Heart right ventricle (tissue), 16 donors: ENCODE measurements at places on chromosomes 7 and 10. TPM values are rescaled to one million over a fixed set of nuclear protein-coding genes. Genes with fewer than 3 reads are reported as not detected.

- H3K4me1 ChIP-seq: peaks cover 73% of the 10 kb centered on the region
- peak overlapping the region; percentile 96 for H3K4me3 ChIP-seq
- no peaks in the 10 kb centered on the region for H3K27me3 ChIP-seq
- H3K27ac ChIP-seq: peak overlapping the region; percentile 99
Measured at GRCh38 chr10:3777981-3778691, 6.9 kb downstream of the KLF6 start.

GRCh38 chr10:93758891-93759410, 1.2 kb downstream of the LGI1 start:
- H3K27ac ChIP-seq: no peak overlapping the region
- H3K4me1 ChIP-seq: no peaks in the 10 kb centered on the region
- no peaks in the 10 kb centered on the region for H3K36me3 ChIP-seq
- H3K27me3 ChIP-seq: peaks cover 24% of the 10 kb centered on the region
- no peak overlapping the region for H3K4me3 ChIP-seq

- no peaks in the 10 kb centered on the region for H3K27me3 ChIP-seq
- no peak overlapping the region for H3K4me3 ChIP-seq
- no peak for DNase-seq
- H3K4me1 ChIP-seq: peaks cover 36% of the 10 kb centered on the region
Measured at GRCh38 chr10:132467464-132468149, 70.0 kb upstream of the INPP5A start.

The GPRIN2 gene
- not detected for total RNA-seq

The AFAP1L2 gene
- total RNA-seq: 4.1 TPM

The SKIDA1 gene
- total RNA-seq: 2.0 TPM

DNA sequence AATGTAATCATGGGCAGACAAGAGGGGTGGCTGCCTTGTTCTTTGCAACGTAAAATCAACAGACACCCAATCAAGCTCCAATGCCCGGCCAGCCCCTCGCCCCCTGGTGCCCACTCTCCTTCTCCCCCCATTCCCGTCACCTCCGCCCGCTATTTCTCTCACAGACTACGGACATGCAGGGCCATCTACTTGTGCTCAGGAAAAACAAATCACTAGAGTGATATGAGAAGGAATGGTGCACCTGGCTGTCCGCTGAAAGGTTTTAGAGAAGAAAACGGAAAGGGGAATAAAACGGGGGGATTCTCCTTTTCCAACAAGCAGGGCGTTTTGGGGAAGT, 396 bp downstream of the GRM8 start:
- peaks cover 19% of the 10 kb centered on the region for H3K4me1 ChIP-seq
- peaks cover 68% of the 10 kb centered on the region for H3K27me3 ChIP-seq
- no peaks in the 10 kb centered on the region for H3K36me3 ChIP-seq
- H3K27ac ChIP-seq: no peak overlapping the region

DNA sequence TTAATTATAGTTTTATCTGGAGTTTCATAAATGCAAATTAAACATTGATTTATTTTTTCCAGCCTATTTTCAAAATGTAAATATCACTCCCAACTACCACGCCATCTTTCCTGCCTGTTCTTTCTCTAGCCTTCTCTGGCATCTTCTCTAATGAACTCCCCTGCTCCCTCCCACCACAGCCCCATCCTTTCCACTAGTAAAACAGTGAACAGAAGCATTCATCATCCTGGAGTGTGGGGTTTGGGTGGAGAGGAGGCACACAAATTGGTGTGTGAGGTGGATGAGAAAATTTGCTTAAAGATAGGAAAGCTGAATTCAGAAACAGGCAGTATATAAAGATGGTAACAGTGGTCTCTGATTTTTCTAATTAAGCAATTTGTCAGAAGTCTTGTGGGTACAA, 479.4 kb downstream of the ARL4A start:
- H3K27me3 ChIP-seq: no peaks in the 10 kb centered on the region
- H3K4me3 ChIP-seq: no peak overlapping the region
- H3K27ac ChIP-seq: no peak overlapping the region
- H3K36me3 ChIP-seq: no peaks in the 10 kb centered on the region

GRCh38 chr10:15784662-15785300, 65.1 kb upstream of the ITGA8 start:
- H3K36me3 ChIP-seq: peaks cover 46% of the 10 kb centered on the region
- H3K4me1 ChIP-seq: peaks cover 10% of the 10 kb centered on the region
- H3K27me3 ChIP-seq: no peaks in the 10 kb centered on the region
- H3K4me3 ChIP-seq: no peak overlapping the region

- H3K27me3 ChIP-seq: no peaks in the 10 kb centered on the region
- no peak for DNase-seq
Measured at GRCh38 chr10:62759599-62760175, 44.8 kb upstream of the ADO start.

DNA sequence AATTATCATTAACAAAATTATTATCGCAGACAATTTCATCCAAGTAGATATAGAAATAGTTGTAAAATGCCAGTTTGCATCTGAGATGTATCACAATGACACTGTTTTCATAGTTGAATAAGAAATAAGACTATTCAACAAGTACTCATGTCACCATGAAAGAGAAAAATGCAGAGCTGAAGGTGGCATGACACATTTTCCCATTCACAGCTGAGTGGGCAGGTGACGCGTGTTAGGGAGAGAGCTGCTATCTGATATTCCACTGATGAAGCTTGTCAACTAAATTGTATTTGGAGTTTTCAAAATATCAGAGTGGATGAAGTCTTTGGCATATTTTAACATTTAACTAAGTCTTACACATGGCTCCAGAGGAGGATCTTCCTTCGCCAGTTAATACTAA, 70.3 kb upstream of the HDAC9 start:
- H3K27ac ChIP-seq: no peak overlapping the region
- no peak overlapping the region for H3K4me3 ChIP-seq
- DNase-seq: no peak
- H3K27me3 ChIP-seq: no peaks in the 10 kb centered on the region
- H3K36me3 ChIP-seq: no peaks in the 10 kb centered on the region
- H3K4me1 ChIP-seq: peaks cover 15% of the 10 kb centered on the region

DNA sequence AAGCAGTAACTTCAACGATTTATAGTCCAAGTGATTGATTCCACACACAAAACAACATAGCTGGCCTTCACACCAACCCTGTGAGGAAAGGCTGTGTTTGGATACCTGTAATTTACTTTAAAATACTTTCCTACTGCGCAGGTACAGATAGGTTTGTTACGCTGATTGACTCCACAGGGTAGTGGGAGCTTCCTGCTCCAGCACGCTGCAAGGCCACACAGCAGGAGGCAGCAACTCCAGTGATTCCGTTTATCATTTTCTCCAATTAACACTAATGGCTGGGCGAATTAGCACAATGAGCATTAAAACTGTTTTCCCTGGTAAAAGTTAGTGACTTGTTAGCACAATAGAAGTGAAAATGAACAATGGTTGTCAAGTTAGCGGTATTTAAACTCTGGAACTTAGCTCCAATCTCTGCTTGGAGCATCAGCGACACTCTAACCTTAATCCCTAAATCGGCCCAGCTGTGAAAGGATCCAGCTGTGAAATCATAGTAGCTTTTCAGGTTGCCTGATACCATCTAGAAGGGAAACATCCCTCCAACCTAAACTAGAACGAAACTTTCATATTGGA, 959 bp downstream of the DCLRE1C start:
- no peaks in the 10 kb centered on the region for H3K27me3 ChIP-seq
- H3K27ac ChIP-seq: peak overlapping the region; percentile 91
- H3K4me3 ChIP-seq: peak overlapping the region; percentile 97
- peaks cover 5% of the 10 kb centered on the region for H3K36me3 ChIP-seq

The PHYHIPL gene
- not detected for total RNA-seq

DNA sequence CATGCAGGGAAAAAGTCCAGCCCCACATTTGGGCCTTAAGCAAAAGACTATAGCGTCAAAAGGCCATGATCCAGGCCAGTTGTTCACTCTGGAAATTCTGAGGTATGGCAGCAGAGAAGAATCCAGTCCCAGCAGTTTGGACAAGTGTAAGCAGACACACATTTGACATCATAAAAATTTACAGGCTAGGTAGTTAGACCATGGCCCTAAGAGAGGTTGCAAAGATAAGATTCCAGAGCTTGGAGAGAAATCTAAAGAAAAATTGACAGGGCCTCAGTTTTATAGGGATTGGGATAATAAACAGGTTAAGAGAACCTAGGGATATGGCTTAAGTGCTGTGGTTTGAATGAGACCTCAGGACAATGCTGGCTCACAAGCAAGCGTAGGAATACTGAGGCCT, 884.4 kb upstream of the SORCS1 start:
- no peak overlapping the region for H3K27ac ChIP-seq
- H3K4me3 ChIP-seq: no peak overlapping the region
- no peaks in the 10 kb centered on the region for H3K27me3 ChIP-seq
- H3K4me1 ChIP-seq: no peaks in the 10 kb centered on the region
- no peak for DNase-seq

- no peak overlapping the region for H3K27ac ChIP-seq
- no peaks in the 10 kb centered on the region for H3K27me3 ChIP-seq
- H3K36me3 ChIP-seq: no peaks in the 10 kb centered on the region
- no peak for DNase-seq
- no peak overlapping the region for H3K4me3 ChIP-seq
Measured at GRCh38 chr7:18262058-18262457, 233.5 kb upstream of the HDAC9 start.

DNA sequence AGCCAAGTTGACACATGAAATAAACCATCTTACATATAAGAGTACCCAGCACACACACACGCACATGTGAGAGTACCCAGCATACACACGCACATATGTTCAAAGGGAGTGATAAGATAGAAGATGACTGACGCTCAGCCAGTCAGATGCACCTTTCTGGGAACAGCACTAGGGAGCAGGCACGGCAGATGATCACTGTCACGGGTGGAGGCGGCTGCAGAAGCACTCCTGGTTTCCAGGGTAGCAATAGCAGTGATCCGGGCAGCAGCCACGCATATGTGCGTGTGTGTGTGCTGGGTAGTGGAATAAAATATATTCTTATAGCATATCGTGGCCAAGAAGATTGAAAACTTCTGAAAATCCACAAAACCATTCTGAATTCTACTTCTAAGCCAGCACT, 85.8 kb upstream of the NAMPT start:
- no peak overlapping the region for H3K27ac ChIP-seq
- no peak for DNase-seq
- H3K27me3 ChIP-seq: no peaks in the 10 kb centered on the region
- H3K4me1 ChIP-seq: no peaks in the 10 kb centered on the region
- H3K36me3 ChIP-seq: no peaks in the 10 kb centered on the region

- H3K4me1 ChIP-seq: peaks cover 4% of the 10 kb centered on the region
- H3K36me3 ChIP-seq: no peaks in the 10 kb centered on the region
- no peak for DNase-seq
- no peak overlapping the region for H3K4me3 ChIP-seq
- H3K27me3 ChIP-seq: peaks cover 18% of the 10 kb centered on the region
- H3K27ac ChIP-seq: no peak overlapping the region
Measured at GRCh38 chr7:76286842-76287403, 15.6 kb upstream of the HSPB1 start.

DNA sequence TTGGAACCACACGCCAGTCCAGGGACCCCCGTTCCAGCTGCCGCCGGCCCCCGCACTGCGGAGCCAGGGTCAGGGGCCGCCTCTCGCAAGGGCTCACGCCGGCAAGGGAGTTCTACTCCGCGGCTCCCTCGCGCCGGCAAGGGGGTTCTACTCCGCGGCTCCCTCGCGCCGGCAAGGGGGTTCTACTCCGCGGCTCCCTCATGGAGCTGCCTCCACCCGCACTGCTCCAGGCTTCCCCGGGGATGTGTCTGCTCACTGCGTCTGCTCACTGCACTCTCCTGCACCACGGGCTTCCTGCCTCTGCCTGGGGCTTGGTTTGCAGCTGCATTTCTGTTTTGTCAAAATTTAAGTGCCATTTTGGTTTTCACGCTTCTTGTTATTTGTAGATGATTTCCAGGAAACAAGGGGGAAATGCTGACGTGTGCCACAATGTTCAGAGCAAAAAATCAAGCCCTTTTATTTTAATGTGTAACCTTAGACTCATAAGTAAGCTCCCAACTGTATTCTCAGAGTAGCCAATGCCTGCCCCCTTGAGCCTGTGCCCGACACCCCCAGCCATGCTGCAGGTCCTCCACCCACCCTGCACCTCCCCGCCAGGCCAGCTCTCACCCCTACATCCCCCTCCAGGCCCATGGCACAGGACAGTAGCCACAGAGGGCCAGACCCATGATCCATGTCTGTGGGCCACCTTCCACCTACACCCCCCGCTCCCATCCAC, 246.2 kb downstream of the MAD1L1 start:
- H3K4me3 ChIP-seq: no peak overlapping the region
- no peak overlapping the region for H3K27ac ChIP-seq
- H3K4me1 ChIP-seq: no peaks in the 10 kb centered on the region
- peak; percentile 8 for DNase-seq

The ELOVL3 gene
- not detected for total RNA-seq

- H3K4me1 ChIP-seq: no peaks in the 10 kb centered on the region
- no peaks in the 10 kb centered on the region for H3K27me3 ChIP-seq
- no peak overlapping the region for H3K27ac ChIP-seq
- no peaks in the 10 kb centered on the region for H3K36me3 ChIP-seq
Measured at GRCh38 chr10:24793648-24794379, 70.1 kb upstream of the ARHGAP21 start.

GRCh38 chr7:149217570-149217969, 21.9 kb upstream of the ZNF212 start:
- no peaks in the 10 kb centered on the region for H3K4me1 ChIP-seq
- H3K36me3 ChIP-seq: no peaks in the 10 kb centered on the region
- no peaks in the 10 kb centered on the region for H3K27me3 ChIP-seq
- no peak overlapping the region for H3K4me3 ChIP-seq

DNA sequence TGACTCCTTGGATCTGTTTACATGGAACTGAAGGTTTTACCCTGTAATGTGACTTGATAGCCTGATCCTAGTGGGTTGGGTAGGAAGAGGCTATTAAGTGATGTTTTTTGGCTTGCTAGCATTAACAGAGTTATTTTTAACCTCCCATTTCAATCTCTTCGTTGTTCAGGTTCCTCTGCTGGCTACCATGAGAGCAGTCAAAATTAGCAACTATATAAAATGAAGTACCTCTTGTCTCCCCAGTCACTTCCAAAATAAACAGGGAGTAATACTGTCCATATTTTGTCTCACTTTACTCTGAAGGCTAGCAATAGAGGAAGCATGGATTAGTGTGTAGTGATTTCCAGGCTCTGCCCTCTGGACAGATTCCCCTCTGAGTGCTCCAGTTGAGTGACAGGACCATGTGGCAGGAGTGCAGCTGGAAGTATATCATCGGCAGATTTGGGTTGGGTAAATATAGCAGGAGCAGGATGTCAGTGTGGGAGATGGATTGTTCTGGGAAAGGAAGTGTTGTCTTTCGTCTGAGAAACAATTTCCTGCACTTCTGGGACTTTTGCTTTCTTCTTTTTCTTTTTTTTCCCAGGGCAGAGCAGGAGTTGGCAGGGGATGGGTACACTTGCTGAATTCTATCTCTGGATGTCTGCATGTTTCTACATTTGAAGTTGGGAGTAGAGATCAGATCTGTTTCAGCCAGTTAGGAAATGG, 35.2 kb downstream of the GBF1 start:
- H3K36me3 ChIP-seq: peaks cover 16% of the 10 kb centered on the region
- H3K27ac ChIP-seq: peak overlapping the region; percentile 83
- no peak for DNase-seq
- peaks cover 75% of the 10 kb centered on the region for H3K4me1 ChIP-seq
- peak overlapping the region; percentile 12 for H3K4me3 ChIP-seq

The SOSTDC1 gene
- 0.16 TPM for total RNA-seq

The RHEB gene
- total RNA-seq: 116 TPM
